ENCODE measurements at places on chromosomes 12 and 14.

DNA sequence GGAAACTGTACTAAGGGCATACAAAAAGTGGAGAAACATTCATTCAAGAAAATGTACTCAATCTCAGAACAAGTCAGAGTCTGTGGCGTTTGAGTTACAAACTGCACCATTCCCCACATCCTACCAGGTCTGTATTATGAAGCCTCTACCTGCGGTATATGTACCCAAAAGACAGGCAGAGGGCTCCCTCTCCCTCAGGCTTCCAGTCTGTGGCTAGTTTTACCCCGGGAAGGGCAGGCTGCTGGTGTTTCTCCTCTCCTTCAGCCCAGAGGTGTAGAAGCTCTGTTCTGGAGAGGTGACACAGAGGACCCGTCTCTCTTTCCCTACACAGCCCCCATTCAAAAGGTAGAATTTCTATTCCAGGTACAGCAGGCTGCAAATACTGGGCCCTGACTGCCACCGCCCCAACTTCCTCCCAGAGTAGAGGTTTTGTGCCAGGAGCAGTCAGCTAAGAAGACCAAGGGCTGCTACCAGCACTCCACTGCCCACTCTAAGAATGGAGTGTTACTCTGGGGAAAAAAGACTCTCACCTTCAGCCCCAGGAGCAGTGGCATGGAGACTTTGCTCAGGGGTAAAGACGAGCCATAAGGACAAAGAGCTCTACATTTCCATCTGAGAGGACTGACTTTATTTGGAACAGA, 39.4 kb downstream of the PARP11 start:
- DNase-seq = no peak

- DNase-seq = no peak
Observed at GRCh38 chr12:10385166-10385613, 4.7 kb downstream of the KLRK1 start.

- no peak for DNase-seq
Observed at GRCh38 chr12:88247241-88247643, 105.1 kb downstream of the TMTC3 start.

- DNase-seq = no peak
Observed at GRCh38 chr12:32989705-32990104, 93.1 kb upstream of the PKP2 start.

- DNase-seq = no peak
Observed at GRCh38 chr12:57657744-57658143, 24.7 kb upstream of the B4GALNT1 start.

DNA sequence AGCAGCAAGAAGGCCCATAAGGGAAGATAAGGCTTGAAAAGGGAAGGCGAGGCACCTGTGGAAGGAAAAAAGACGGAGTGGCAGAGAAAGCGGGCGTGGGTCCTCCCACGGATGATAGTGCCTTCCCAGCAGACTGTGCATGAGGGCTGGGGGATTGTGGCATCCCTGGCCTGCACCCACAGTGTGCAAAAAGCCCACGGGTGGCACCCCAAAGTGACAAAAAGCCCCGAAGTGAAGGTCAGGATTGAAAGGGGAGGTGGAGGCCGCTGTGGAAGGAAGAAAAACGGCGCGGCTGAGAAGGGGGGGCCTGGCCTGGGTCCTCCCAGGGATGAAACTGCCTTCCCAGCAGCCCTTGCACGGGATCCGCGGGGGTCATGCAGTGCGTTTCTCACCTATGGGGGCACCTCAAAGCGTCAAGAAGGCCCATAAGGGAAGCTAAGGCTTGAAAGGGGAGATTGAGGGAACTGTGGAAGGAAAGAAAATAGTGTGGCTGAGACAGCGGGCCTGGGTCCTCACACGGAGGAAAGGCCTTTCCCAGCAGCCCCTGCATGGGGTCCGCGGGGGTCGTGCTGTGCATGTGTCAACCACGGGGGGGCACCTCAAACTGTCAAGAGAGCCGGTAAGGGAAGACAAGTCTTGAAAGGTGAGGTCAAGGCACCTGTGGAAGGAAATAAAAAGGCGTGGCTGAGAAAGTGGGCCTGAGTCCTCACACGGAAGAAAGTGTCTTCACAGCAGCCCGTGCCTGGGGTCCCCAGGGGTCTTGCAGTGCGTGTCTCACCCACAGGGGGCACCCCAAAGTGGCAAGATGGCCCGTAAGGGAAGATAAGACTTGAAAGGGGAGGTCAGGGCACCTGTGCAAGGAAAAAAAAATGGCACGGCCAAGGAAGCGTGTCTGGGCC, 274.1 kb downstream of the ALG10 start:
- no peak for DNase-seq

DNA sequence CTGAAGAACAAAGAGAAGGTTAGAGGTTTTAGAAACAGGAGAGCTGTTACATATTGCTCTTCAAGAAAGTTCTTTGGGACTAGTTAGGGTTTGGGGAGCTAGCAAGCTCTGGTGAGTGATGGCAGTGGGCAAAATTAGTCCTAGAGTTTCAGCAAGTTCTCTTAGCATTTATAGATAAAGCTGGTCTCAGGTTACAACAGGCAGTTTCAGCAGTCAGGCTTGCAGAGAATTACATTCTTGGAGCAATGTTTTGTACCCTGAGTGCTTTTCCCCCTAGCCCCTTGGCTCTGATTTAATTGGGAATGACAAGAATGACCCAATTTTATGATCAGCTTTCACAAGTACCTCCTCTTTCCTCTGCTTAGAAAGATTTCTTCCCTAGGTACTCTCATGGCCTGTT, 21.4 kb upstream of the EID3 start:
- no peak for DNase-seq

GRCh38 chr14:67331368-67332125, 28.1 kb downstream of the ATP6V1D start:
- no peak for DNase-seq

GRCh38 chr12:49109641-49110463, 795 bp downstream of the LMBR1L start:
- DNase-seq = no peak

- no peak for DNase-seq
Observed at GRCh38 chr12:116454950-116455447, 104.2 kb upstream of the MAP1LC3B2 start.

DNA sequence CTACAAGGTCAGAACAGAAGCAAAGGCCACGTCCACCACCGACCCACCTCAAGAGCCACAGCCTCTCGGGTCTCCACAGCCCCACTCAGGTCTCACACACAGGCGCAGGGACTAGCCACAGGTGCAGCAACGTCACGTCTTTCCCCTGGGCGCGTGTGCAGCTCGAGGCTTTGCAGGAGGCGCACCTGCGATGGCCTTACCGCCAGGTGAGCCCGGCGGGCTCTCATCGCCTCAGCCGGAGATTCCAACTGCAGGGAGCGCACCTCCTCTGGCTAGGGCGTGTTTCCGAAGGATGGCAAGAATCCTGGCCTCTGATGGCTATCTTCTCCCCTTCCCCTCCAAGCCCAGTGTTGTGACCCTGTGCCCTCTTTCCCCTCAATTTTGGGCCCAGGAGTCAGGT, at the start of gene HIGD1C:
Gene HIGD1C (plus strand): TSS at position 35 of the 400 bp plus-strand sequence. CDS start 1,455 bp downstream, outside the sequence.
- DNase-seq = no peak

DNA sequence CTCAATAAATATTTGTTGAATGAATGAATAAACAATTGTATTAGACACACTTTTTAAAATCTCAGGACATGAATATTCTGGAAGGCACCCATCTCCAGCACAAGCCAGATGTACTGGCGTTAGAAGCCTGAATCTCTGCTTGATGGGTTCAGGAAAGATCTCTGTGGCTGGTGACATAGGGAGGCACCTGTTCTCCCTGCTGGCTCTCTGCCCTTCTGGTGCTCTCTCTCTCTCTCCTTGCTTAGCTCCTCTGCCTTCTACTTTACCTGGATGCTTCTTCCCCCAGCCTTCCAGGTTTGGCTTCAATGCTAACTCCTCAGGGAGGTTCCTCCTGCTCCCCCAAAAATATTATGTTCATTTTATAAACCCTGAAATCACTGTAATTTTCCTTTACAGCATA, 1.5 kb downstream of the CYP46A1 start:
- DNase-seq = no peak

- no peak for DNase-seq
Observed at GRCh38 chr12:32659908-32660440, 19.1 kb upstream of the DNM1L start.

GRCh38 chr12:47408171-47408871, 297.5 kb downstream of the RPAP3 start:
- no peak for DNase-seq

DNA sequence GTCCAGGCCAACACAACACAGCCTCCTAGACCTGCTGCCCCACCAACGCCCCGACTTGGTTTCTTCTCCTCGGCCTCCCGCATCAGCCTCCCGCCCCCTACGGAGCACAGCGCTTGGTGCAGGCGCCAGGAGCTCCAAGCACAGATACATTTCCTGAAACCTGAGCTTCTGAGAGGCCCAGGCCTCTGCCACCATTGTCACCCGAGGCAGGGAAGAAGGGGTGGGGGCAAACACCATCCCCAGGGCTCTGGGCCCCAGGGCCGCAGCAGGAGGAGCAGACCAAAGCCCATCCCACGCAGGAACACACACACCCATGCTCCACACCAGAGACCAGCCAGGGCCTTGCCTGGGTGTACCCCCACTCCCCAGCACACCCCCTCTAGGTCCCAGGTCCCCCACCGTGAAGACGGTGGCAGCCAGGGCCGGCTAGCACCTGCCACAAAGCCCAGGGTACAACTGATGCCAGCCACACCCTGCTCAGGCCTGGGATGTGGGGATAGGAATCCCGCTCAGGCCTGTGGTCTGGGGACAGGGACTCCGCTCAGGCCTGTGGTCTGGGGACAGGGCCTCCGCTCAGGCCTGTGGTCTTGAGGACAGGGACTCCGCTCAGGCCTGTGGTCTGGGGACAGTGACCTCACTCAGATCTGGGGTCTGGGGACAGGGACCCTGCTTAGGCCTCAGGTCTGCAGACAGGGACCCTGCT, 5.4 kb downstream of the JAG2 start:
- DNase-seq = no peak

- DNase-seq = no peak
Observed at GRCh38 chr14:90545966-90546751, 149.3 kb downstream of the CALM1 start.

DNA sequence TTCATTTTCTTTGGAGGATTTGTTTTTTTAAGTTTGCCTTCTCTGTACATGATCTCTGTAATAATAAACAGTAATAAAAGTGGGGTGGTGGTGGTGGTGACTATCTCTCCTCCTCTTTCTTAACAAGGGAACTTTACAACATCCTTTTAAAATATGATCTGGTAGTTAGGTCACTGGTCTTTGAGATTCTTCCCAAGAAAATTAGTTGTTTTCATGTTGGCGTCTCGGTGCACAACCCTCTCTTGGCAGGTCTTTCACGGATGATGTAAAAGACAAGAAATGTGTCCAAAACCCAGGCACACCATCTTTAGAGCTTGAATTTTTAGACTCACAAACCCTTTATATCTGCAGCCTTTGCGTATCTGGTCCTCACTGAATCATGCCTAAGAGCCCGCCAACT, 488.5 kb upstream of the TBX3 start:
- no peak for DNase-seq

DNA sequence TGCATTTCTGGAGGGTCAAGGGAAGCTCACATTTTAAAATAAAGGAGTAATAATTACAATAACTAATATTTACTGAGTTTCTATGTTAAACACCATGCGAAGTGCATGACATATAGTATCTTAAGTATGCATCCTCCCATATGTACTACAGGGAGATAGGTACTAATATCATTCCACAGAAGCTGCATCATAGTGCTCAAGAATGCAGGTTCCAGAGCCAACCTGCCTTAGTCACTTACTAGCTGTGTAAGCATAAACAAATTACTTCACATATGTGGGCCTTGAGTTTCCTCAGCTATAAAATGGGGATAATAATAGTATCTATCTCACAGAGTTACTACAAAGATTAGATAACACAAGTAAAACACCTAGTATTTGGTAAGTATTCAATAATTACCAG, 18.3 kb downstream of the ARMH4 start:
- DNase-seq = no peak

GRCh38 chr14:102686196-102686801, 91.0 kb upstream of the TRAF3 start:
- DNase-seq = no peak

DNA sequence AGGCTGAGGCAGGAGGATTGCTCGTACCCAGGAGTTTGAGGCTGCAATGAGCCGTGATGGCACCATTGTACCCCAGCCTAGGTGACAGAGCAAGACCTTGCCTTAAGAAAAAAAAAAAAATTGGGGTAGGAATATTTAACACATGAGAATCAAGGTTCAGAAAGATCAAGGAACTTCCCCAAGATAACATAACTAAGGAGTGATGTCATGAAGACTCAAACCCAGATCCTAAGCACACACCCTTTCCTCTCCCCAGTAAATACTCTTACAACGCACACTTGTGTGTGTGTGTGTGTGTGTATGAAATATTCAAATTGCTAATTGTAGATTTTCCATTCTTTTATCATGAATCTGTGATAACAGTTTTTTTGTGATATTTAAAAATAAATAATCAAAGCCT, 90.6 kb upstream of the NUDT4 start:
- no peak for DNase-seq

- no peak for DNase-seq
Observed at GRCh38 chr12:84692071-84692470, 220.5 kb downstream of the SLC6A15 start.

GRCh38 chr14:61476105-61476753, 154.8 kb downstream of the PRKCH start:
- no peak for DNase-seq

DNA sequence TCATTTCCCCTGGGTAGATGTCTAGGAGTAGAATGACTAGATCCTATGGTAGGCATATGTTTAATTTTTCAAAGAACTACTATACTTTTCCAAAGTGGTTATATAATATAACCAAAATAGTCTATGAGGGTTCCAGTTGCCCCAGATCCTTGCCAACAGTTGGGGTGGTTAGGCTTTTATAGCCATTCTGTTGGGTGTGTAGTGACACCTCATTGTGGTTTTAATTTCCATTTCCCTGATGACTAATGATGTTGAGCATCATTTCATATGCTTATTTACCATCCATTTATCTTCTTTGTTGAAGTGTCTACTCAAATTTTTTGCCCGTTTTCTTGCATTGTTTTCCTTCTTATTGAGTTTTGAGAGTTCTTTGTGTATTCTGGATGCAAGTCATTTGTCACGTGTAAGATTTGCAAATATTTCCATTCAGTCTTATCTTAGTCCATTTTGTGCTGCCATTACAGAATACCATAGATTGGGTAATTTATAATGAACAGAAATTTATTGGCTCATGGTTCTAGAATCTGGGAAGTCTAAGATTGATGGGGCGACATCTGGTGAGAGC, 4.7 kb downstream of the SYNE2 start:
- DNase-seq = peak; percentile 48

GRCh38 chr14:98366429-98366828, 905.6 kb downstream of the BCL11B start:
- no peak for DNase-seq

GRCh38 chr14:94180655-94181271, 6.6 kb downstream of the PPP4R4 start:
- no peak for DNase-seq

Measured in activated CD4-positive, alpha-beta T cell treated with anti-CD3 and anti-CD28 coated beads, Interleukin-2, amount 50 U/mL, for 24 hours (primary cell).